ENCODE measurements at places on chromosomes 7 and 10.

DNA sequence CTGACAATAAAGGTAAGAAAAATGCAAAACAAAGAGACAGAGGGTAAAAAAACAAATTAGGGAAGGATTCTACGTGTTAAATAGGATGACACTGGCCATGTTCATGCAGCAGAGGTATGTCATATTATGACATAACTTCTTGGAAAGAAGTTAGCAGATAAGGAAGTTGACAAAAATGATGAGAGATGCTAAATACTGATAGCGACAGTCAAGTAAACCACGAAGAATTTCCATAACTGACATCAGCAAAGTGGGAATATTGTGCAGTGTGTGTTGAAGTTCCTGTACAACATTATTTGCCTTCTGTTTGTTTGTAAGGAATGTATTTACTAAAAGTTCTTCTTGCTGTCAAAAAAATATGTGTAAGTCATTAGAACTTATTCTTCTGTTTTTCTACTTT, 29.5 kb downstream of the MDH2 start:
- no peak for DNase-seq

GRCh38 chr10:18759575-18759974, 100.3 kb downstream of the ARL5B start:
- no peak for DNase-seq

DNA sequence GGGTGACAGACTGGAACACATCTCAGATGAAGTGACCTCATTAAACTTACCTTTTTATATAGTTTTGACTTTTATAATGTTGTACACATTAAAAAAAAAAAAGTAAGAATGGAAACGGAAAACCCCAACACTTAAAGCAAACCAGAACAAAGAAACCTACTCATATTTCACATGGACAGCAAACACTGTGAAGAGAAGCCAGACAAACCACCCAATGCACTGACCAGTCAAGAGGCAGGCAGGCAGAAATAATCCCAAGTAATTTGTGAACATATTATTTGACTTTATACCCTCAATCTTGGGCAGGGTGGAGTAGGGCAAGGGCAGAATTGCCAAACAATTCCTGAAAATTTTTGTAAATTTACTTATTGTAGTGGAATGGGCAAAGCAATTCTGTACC, 39.8 kb downstream of the WAPL start:
- DNase-seq = no peak

GRCh38 chr10:62815381-62816075, 638 bp downstream of the EGR2 start:
- peak; percentile 45 for DNase-seq

- no peak for DNase-seq
These were observed 64.5 kb downstream of the CYCS start for GRCh38 chr7:25060487-25061055.

DNA sequence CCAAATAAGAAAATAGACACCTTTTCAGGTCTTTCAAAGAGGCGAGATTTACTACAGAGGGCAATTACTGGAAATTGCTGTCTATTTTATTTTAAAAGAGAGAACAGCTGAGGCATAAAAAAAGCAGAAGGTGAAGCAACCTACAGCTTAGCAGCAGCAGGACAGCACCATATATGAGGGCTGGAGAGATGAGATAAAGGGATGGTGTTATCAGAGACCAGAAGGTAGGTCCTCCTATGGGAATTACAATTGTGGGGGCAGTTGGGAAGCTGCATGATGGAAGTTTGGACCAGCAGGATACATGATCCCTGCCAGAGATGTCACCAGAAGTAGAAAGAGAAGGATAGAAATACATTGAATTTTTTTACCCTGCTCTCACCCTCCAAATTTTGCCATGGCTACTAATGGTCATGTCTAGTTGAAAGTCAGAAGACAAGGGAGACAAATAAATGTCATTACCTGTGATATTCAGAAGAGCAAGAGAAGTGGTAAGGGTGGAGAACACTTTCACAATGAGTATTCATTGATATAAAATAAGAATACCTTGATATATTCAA, 77.2 kb upstream of the CALCR start:
- DNase-seq = no peak

DNA sequence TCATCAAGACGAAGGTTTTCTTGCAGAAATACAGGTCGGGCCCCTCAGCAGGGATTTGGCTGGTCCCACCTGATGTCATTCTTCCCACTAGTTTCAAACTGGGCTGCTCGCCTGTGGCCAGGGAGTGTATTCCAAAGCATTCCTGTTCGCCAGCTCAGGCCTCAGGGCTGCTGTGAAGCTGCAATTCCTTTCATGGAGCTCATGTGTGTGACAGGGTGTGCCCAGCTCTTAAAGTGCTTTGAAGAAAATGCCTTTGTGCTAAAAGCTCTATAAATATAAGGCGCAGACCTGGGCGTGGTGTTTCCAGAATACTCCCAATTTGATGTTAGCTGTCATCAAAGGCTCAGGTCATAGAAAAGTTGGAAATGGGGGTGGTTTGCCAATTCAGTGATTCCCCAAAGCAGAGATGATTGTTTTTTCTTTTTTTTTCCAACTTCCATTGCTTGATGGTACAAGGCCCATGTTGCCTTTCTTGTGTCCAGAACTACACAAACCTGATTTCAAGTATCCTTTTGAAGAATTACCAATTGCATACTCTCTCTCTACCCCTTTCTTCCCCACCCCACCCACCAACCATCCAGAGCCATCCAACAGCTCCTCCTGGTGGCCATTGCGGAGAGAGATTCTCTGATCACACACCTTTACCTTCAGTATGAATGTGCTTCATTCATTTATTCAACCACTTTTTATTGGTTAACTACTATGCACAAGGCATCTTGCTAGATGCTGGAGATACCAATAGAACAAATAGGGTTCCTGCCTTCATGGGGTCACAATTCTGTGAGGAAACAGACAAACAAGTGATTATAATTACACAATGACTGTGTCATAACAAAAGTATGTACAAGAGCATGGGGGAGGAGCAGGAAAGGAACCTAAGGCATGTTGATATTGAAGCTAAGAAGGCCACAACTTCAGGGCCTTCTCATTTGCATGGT, 297.3 kb upstream of the LYZL1 start:
- DNase-seq = no peak

GRCh38 chr7:94656925-94657731, 1.2 kb upstream of the SGCE start:
- no peak for DNase-seq

DNA sequence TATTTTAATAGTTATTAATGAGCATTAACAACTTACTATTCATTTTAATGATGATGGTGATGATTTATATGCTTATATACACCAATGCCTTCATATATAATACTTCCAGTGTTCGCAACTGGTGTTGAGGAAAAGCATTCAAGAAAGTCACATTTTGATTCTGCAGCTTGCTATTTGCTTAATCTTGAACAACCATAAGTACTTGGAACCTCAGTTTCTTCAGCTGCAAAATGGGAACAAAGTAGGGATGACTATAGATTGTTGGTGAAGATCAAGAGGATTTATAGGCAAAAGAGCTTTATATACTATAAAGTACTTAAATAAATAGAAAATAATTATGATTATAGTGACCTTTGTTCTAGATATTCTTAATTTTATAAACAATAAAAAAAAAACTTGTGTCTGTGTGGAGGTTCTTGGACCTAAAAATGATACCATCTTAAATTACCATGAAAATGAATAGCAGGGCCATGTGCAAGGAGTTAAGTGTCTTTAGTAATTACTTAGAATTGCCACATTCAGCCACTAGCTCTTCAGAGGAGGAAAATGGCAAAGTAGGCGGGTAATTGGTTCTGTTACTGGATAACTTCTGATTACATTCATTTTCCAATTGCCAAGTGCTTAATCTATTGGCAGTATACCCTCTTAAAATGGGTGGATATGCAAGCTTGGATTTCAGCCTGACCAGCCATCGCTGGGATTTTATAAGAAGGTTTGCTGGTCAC, 4.5 kb downstream of the ARID5B start:
- no peak for DNase-seq

DNA sequence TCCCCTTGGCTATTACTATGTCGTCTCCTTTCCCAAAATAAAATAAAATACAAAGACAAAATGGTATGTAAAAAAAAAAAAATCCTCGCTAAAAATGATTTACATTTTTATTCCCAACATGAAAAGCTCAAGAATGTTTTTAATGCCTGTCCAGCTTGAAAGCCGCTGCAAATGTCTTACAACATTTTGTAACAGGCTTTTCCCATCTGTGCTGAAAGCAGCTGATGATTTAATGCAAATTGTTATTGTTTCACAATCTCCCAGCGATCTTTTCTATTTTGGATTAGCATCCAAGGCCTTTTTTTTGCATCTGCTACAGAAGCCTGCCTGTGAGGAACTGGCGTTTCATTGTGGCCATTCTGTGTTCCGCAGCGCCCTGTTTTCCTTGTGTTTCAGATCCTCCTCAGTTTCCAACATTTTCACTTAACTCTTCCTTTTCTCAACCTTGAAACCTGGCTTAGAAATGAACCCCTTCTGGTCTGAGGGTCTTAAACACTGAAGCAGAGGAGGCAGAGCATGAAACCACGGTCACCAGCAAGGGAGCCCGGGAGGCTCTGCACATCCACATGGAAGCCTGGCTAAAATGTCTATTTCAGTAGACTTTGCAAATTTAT, 712.1 kb downstream of the PARD3 start:
- DNase-seq = no peak

GRCh38 chr10:34666008-34666704, 148.9 kb downstream of the PARD3 start:
- no peak for DNase-seq

DNA sequence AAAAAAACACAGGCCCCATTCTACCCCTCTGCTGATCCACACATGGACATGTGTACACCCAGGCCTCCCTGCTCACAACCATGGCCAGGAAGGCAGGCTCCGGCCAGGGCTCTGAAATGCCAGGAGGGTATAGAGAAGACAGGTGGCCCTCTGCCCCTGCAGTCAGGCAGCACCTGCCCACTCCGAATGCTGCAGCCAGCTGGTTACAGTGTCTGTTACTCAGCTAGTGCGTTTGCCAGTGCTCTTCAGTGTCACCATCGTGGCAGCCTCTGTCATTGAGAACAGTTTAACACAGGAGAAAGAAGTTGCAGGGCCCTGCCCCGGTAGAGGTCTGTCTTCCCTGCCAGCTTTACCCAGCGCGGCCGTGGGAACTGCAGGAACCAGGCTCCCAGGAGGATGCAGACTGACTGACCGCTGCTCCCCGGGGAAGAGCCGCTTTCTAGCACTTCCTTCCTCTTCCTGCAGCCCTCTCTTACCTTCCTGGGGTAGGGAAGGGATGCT, 128.8 kb upstream of the FAM20C start:
- DNase-seq = no peak

- no peak for DNase-seq
These were observed 11.6 kb upstream of the FFAR4 start for GRCh38 chr10:93554760-93555432.

GRCh38 chr7:5217396-5217795, 27.4 kb downstream of the WIPI2 start:
- DNase-seq = no peak

DNA sequence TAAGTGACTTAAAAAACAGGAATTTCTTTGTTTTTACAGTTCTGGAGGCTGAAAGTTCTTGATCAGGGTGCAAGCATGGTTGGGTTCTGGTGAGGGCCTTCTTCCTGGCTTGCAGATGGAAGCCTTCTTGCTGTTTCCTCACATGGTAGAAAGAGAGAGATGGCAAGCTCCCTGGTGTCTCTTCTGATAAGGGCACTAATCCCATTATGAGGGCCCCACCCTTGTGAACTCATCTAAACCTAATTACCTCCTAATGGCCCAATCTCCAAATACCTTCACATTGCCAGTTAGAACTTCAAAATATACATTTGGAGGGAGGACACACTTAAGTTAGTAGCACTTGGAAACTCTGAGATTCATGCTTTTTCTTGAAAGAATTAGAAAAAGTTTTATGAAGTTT, 314.4 kb upstream of the AOAH start:
- no peak for DNase-seq

DNA sequence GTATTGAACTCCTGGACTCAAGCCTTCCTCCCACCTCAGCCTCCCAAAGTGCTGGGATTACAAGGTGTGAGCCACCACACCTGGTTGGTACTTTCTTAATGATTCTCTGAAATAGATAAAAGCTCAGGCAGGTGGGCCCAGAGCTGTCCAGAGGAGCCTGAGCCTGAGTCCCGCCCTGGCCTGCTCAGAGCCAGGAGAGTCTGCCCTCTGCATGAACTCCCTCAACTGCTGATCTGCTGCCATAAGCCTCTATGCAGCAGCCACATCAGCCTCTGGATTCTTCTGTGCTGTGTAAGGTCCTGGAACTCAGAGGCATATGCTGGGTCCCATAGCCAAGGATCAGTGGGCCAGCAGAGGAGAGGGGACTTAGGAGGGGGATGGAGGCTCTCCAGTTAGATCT, 23.1 kb upstream of the DDIT4 start:
- no peak for DNase-seq

DNA sequence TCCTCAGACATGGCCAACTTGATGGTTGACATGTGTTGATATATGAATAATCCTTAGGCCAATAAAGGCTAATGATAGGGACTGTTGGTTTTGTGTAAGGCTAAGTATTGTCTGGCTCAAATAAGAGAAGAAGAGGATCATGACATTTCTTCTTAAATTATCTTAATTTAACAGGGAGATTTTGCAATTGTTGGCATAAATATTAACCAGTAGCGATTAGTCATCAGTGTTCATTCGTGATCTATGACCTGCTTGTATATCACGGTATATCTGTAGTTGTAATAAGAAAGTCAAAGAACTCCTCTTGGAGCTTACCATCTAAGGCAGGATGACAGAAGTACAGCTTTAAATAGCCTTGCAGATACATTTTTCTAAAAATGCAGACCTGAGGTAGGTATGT, 196.4 kb downstream of the CREB5 start:
- DNase-seq = no peak

- no peak for DNase-seq
These were observed 244.2 kb downstream of the IPMK start for GRCh38 chr10:58023341-58024073.

GRCh38 chr7:94250124-94250523, 144.6 kb upstream of the COL1A2 start:
- no peak for DNase-seq

DNA sequence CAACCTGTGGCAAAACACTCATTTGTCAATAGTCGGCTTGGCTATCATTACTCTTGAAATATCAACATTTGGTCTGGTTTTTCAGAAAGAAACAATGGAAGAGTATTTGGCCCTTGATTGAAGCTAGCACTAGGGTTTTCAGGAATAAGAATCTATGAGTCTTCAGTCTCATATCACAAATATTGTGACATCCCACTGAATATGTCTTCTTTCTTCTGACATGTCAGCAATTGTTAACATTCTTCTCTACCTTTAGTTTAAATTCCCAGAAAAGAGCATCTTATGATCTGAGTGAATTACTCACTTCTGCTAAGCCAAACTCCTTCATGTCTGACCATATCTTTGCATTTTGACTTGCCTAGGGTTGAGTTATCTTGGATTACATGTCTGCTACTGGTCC, 435.2 kb upstream of the SEMA3D start:
- DNase-seq = no peak

DNA sequence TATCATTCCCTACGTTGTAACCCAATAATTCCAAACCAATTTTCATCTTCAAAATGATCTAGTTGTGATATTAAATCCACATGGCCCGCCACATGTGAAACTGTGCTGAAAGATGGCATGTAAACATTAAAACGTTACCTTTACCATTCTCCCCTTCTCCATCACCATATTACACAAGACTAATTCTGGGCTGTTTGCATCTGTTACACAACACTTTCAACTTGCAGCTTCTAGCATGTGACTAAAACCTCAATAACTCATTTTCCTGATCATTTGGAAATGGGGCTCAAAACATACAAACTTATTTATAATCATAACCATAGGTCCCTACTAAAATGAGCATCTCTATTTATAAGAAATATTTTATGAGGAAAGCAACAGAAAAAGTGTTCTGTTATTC, 4.7 kb downstream of the MTERF1 start:
- no peak for DNase-seq
